ENCODE measurements at places on chromosomes 4 and X.

- peak; percentile 88 for DNase-seq
These were observed 129.1 kb upstream of the LDB2 start for GRCh38 chr4:17027495-17027894.

DNA sequence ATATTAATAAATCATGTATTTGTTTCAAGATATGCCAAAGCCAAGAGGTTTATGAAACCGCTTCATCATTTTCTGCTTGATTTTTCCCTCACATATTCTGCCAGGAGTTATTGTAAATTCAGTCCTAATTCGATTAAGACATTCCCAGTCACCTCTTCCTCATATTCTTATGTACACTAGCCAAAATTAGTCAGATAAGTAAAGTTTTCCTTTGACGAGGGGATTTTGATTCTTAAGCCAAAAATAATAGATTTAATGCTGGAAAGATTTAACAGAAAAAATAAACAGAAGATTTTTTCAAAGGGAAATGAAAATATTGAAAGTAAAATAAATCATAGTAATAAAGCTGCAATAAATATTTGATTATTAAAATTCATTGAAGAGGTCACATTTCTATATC is 51.0 kb upstream of the VEGFC start:
- no peak for DNase-seq

DNA sequence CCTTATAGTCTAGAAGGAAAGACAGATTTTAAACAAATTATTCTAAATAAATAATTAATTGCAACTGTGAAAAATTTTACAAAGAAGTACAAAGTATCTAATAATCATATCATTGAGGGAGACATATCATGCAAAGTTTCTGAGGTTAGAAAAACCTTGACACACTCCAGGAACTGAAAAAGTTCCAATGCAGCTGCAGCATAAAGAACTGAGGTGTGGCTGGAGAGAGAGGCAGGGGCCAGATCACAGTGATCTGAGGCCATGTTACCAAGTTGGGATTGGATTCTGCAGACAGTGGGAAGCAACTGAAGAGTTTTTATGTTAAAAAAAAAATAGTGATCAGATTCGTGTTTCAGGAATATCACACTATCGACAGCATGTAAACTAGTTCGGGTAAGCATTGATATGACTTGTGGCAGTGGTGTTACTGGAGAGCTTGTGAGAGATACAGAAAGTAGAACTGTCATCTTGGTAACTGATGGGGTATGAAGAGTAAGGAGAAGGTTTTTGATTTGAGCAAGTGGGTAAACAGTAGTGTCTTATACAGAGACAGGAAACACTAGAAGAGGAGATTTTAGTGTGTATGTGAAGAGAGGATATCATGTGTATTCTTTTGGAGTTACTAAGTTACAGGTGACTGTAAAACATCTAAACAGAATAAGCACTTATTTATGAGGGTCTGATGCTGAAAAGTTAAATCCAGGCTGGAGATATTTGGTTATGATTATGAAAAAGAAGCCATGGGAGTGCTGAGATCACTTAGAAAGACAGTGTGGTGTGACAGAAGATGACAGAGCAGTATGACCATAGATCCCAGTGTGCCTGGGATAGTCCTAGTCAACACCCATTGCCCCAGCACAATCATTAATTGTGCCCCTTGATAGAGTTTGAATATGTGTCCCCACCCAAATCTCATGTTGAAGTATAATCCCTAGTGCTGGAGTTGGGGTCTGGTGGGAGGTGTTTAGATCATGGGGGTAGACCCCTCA is 15.6 kb upstream of the SPRY1 start:
- DNase-seq = no peak

DNA sequence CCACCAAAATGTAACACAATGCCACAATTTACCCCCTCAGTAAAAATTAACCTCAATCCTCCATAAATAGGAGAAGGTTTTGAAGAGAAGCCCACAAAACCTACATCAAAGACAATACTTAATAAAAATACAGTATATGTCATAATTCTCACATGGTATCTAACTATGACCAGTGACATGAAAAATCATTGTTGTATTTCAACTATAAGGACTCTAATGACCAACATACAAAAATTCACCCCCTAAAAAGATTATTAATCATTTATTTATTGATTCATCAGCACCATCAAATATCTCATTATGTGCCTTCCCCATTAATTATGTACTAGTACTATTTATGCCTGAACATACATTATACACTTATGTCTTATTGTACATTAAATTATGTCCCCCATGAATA is 77.1 kb upstream of the ZMAT1 start:
- DNase-seq = no peak

- no peak for DNase-seq
These were observed 556.7 kb upstream of the BOD1L1 start for GRCh38 chr4:14184265-14184664.

GRCh38 chr4:4405358-4405962 is 18.6 kb downstream of the NSG1 start:
- no peak for DNase-seq

DNA sequence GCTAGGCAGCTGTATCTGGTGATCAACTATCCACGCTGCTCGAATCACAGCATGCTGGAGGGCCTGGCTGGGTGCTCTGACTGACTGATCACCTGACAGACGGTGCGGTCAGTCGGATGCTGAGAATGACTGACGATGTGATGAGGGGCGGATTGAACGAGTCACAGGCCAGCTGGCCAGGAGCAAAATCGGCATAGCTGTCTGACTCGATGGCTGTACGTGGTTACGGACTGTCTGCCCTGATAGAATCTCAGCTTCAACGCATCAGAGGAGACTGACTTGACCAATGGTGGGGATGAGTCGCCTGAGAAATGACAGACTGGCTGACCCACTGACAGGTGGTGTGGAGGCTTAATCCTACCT is 1.0 kb upstream of the SUV39H1 start:
- DNase-seq = no peak

DNA sequence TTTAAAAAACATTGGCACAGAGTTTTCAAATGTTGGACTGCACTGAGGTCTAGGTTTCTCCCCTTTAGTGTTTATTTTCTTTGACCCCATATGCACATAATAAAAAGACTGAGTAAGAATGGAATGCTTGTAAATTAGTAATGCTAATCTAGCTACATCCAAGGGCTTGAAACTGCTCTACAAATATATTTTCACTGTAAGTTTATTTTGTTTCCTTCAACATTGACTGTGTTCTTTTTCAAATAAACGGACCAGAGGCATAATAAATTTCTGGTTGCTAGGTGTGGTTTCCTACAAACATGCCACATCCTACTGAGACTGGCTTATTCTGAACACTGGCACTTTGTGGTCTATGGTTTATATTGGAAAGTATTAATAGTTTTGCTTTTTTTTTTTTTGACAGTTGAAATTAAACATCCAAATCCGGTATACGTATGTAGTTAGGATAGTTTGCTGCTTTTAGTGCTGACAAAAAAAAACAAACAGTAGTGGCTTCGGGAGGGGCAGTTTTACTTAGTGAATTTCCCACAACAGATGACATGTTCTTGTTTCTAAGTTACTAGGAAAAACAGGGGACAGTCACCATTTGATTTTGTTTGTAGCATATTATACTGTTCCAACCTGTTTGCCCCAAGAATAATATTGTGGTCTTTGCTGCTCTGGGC is 13.2 kb downstream of the CA5B start:
- no peak for DNase-seq
